Stimulated activated CD8-positive, alpha-beta memory T cell treated with anti-CD3 and anti-CD28 coated beads, Interleukin-15, amount 100 ng/mL, for 24 hours (primary cell): ENCODE measurements at places on chromosomes 1 and 21.

- DNase-seq: no peak
Measured at GRCh38 chr1:180053594-180054567, 99.3 kb downstream of the CEP350 start.

GRCh38 chr1:203663294-203663693 lies 36.7 kb downstream of the ATP2B4 start:
- no peak for DNase-seq

DNA sequence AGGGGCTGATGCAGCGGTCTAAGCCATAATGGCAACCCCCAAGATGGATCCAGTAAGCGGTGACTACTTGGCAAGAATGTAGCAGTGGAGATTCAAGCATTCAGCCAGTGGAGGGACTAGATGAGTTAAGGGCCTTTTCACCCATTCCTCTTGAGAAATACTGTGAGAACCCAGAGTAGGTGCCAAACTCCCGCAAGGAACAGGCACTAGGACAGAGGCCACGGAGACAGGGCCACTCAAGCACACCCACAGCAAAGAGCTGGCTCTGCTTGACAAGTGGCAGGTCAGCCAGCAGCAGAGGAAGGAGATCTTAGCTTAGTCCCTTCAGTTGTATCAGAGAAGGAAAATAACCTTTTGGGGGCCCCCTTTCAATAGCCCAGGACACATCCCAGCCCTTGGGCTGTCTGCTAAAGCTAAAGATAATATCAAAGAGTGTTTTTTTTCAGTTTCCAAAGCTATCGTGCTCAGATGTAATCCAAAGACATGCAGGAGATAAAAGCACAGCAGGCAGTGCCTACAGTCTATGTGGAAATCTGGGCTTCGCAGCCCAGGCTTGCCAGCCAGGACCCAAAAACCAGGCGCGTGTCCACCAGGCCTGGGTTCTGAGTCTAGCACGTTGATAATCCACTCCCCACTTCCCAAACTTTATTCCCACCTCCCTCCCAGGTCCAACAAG lies 62.0 kb upstream of the GOLT1A start:
- DNase-seq: no peak

GRCh38 chr1:214186103-214186824 lies 94.7 kb upstream of the SMYD2 start:
- no peak for DNase-seq

- DNase-seq: no peak
Measured at GRCh38 chr1:2501820-2502119, 24.6 kb downstream of the PANK4 start.

DNA sequence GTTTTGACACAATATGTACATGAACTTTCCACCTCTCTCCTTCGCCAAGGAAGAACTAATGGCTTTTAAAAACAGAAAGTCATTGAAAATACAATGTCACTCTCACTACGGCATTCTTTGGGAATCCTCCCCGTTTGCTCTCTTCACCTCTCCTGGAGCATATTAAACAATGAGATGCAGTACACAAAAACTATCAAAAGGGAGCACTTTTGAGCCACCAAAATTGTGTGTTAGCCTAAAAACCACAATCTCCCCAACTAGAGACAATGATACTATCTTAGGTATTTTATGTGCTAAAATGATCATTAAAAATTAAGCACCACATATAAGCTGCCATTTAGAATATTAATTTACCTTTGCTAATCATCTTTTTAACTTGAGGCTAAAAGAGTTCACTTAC lies 425.5 kb downstream of the KCTD3 start:
- DNase-seq: no peak
